ENCODE measurements at places on chromosomes 3 and 15.

DNA sequence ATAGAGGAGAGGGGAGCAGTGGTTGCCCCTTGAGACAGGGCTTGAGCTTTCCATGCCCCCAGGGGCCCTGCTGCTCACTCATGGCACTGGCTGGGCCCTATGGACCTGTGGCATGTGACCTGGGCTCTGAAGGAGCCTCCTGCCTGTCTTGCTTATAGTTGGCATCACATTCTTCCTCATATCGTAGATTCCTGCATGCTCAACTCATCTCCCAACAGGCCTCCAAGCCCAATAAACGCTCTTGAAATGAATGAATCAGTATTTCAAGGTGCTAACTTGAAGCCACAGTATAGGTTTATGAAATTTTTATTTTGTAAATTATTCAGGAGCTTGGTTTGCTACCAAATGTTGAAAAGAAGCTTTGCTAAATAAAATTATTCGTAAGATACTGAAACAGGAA, 93.3 kb upstream of the SLC7A14 start:
- DNase-seq: no peak

DNA sequence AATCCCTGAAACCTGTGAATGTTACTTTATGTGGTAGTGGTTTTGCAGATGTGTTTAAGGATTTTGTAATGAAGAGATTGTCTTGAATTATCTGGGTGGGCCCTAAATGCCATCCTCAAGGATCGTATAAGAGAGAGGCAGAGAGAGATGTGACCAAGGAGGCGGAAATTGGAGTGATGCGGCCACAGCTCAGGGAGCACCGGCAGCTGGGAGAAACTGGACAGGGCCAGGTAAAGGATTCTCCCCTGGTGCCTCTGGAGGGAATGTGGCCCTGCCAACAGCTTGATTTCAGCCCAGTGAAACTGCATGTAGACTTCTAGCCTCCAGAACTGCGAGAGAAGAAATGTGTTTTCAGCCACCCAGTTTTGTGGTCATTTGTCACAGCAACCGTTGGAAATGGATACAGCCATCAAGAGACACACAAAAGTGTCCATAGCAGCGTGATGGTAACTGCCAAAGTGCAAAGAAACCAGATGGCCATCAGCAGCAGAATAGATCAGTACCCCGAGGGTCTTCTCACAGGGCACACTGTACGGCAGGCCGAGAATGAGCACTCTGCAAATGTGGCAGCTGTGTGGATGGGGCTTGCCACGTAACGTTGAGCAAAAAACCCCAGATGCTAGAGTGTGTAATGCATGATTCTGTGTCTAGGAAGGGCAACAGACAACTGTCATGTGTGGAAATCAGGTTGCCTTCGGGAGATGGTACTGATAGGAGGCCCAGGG, 12.2 kb downstream of the APBA2 start:
- no peak for DNase-seq

- DNase-seq: no peak
These were observed 25.2 kb downstream of the UBE2E1 start for GRCh38 chr3:23830869-23831484.

GRCh38 chr3:122991236-122991985, 36.2 kb downstream of the SEMA5B start:
- DNase-seq: no peak

DNA sequence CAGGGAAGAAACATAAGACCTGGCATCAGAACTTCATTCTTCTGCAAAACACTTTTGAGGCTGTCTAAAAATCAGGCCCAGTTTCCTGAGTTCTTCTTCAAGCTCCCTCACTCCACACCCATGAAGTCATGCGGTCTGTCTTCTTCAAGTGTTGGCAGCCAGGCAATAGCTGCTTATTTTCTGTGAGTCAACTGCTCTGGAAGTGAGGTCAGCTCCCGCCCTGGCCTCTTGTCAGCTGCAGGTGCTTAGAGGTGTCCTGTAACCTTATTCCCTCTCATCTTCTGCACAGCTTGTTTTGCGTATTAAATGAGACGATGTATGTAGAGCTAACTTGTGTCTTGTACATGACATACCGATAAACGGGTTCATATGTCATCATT, 226.1 kb downstream of the ADAMTS17 start:
- DNase-seq: peak; percentile 47

DNA sequence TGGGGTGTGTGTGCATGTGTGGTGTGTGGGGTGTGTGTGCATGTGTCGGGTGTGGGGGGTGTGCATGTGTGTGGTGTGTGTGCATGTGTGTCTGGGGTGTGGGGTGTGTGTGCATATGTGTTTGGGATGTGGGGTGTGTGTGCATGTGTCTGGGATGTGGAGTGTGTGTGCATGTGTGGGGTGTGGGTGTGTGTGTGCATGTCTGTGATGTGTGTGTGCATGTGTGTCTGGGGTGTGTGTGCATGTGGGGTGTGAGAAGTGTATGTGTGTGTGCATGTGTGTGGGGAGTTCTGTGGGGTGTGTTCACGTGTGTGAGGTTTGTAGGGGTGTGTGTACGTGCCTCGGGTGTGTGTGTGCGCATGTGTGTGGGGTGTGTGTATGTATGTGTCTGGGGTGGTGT, 6.7 kb upstream of the OCA2 start:
- no peak for DNase-seq

- no peak for DNase-seq
These were observed 303.8 kb upstream of the CDIN1 start for GRCh38 chr15:36275656-36276055.

DNA sequence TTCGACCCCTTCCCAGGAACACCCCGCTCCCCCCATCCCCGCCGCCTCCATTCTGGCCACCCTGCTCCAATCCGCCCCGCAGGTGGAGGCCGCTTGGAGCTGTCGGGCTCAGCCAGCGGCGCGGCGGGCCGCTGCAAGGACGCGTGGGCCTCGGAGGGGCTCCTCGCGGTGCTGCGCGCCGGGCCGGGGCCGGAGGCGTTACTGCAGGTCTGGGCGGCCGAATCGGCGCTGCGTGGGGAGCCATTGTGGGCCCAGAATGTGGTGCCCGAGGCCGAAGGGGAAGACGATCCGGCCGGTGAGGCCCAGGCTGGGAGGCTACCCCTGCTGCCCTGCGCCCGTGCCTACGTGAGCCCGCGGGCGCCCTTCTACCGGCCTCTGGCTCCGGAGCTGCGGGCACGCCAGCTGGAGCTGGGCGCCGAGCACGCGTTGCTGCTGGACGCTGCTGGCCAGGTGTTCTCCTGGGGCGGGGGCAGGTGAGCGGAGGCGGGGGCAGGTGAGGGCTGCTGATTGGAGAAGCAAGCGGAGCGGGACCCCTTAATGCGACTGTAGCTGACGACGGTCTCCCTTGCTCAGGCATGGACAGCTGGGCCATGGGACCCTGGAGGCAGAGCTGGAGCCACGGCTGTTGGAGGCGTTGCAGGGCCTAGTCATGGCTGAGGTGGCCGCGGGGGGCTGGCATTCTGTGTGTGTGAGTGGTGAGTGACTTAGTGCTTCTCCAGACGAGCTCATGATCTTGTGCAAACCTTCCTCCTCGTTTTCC, 2.5 kb downstream of the RCCD1 start:
- DNase-seq: peak; percentile 51

DNA sequence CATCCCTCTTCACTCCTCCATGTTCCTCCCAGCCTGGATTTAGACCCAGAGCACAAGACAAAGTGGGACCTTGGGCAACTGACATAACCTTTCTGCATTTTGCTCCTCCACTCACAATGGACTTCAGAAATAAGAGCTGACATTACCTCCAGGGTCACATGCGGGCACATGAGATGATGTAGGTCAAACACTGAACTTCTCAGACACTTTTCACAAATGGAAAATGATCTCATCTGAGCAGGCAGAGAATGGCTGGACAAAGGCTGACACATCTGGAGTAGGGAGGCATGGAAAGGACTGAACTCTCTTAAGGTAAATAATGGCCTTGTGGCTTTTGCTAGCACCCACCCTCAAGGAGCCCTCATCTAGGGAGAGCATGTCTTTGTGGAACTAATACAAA, 849.2 kb upstream of the CFAP20DC start:
- DNase-seq: no peak

DNA sequence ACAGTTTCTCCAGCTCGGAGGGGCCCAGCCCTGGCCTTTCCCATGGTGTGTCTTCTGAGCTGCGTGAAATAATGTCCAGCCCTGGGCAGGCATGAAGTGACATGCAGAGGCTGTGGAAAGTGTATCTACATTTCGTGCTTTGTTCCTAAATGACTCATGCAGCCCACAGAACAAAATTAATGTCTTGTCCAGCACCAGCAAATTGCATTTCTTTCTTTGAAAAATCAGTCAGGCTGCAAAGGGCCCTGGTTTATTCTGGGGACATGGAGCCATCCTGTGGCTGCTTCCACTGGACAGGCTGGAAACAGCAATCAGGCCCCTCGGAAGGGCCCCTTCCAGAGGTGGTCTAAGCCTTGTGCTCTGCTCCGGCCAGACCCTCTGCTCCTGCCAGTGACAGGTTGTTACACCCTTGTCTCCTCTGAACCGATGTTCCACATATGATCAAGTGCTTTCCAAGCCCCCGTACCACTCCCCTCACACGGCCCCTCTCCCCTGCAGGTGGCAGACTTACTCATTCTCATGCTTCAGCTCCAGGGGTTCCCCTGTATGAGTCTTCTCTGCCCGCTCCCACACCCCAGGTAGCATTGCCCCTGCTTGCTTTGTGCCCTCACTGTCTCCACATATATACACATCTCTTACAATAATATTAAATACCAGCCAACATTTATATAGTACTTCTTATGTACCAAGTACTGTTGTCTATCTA, 33.7 kb downstream of the CRYGS start:
- DNase-seq: peak; percentile 9

GRCh38 chr15:37090543-37091175, 9.7 kb downstream of the MEIS2 start:
- no peak for DNase-seq

- DNase-seq: no peak
These were observed 42.4 kb upstream of the STRIT1 start for GRCh38 chr3:155335724-155336354.

DNA sequence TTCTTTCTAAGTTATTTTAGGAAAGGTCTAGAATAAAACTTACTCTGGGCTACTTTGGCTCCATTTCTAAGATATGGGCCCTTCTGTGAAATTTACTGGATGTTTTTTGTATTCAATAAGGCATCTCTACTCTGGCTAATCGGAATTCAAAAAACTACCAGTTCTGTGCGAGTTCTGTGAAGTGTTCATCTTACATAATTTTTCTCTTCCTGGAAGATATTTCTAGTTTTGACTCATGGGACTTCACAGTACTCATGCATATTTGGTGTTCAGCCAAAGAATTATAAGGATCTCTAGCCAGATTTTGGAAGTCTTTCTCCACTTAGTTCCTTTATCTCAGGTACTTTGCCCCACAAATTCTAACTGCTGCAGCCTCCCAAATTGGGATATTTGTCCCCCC, 46.4 kb upstream of the MBNL1 start:
- peak; percentile 76 for DNase-seq

- peak; percentile 53 for DNase-seq
These were observed 94.0 kb downstream of the WDR76 start for GRCh38 chr15:43920815-43921214.

Data from fibroblast of skin of abdomen (primary cell).